ENCODE measurements at places on chromosomes 3 and 15.
A peak's percentile ranks its signal among the peaks of the same experiment; 100 is the strongest.

DNA sequence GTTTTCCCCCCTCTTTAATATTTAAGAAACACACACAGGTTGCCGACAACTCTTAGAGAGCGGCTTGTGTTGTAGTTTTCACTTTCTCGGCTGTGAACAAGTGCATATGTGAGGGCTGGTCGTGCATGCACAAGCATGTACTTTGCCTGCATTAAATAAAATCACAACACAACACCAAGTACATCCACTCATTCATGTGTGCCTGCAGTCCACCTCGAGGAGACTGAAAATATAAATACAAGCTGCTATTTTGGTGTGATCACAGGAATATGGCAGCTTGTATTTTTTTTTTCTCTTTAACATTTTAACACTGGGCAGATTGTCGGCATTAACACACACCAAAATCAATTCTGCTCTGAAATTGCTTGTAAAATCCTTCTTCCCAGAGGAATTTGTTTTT is 346.4 kb downstream of the TBC1D5 start:
- DNase-seq, result no peak

- no peak for DNase-seq
Measured at GRCh38 chr15:25733856-25734679, 129.1 kb downstream of the ATP10A start.

DNA sequence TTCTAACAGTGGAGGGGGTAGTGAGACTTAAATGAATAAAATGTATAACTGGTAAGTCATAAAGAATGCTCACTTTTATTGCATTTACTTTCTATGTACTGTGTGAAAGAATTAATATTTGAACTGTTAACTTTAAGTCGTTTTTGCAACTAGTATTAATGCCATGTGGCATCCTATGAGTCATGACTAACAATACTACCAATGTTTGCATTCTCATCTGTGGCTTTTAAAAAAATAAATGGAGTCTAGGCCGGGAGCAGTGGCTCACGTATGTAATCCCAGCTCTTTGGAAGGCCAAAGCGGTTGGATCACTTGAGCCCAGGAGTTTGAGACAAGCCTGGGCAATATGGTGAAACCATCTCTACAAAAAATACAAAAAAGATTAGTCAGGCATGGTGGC is 5.2 kb downstream of the C3orf49 start:
- DNase-seq, result no peak

DNA sequence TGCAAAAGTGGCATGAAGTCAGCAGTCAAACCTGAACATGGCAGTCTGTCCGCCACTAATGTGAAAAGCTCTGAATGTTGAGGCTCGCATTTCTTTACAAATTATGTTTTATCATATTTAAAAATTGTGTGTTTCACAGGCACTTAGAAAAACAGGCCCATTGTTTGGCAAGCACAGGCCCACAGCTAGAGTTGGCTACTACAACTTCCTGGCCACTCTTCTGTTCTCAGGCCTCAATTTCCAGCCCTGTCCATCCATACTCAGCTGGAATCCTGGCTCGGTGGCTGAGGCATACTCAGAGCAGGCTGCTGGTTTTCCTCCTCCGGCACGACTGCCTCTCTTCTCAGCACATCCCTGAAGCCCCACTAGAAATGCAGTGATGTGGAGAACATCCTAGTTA is 44.3 kb downstream of the C2CD4B start:
- DNase-seq, result no peak

DNA sequence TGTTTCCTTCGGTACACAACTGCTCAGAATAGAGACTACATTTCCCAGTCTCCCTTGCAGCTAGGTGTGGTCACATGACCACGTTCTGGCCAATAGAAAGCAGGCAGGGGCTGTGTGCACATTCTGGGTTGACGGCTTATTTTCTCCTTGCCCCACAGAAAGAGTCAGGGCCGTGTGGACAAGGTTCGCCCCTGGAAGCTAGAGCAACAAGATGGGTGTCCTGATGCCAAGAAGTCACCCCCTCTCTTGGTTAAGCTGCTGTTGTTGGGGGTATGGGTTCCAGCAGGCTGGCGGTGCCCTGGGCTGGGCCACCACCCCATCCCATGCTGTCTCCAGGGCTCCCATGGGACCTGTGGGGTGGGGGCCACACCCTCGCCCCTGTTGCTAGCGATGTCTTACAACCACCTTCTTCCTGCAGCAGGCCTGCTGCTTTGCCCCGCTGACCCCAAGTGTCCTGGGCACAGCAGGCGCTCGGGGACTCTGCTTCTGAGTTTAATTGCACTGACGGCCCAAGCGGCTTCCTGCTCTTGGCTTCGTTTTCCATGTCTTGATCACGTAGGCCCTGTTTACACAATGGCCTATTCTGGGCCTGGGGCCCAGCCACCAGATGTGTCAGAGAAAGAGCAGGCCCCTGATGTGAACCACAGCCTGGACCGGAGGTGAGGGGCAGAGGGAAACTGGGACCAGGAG is 24.9 kb downstream of the ABTB1 start:
- peak; percentile 69 for DNase-seq

GRCh38 chr3:108818404-108818803 is 4.2 kb upstream of the TRAT1 start:
- DNase-seq, result peak; percentile 57

DNA sequence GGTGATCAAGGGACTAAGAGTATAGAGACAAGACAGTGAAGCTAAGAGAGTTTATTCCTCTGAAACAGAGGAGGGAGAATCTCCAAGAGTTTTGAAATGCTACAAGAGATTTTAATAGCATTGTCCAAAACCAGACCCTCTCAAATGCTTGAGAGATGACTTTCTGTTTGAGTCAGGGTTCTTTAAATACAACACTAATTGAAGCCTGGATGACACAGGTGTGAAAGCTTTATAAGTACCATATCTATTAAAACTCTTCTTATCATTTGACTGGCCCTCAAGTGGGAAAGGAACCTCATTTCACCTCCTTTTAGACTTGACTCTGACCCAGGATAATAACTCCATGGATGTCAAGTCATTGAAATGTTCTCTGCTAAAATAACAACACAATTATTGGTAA is 5.6 kb downstream of the COL8A1 start:
- no peak for DNase-seq

- DNase-seq, result no peak
Measured at GRCh38 chr3:143363949-143364348, 244.4 kb downstream of the CHST2 start.

DNA sequence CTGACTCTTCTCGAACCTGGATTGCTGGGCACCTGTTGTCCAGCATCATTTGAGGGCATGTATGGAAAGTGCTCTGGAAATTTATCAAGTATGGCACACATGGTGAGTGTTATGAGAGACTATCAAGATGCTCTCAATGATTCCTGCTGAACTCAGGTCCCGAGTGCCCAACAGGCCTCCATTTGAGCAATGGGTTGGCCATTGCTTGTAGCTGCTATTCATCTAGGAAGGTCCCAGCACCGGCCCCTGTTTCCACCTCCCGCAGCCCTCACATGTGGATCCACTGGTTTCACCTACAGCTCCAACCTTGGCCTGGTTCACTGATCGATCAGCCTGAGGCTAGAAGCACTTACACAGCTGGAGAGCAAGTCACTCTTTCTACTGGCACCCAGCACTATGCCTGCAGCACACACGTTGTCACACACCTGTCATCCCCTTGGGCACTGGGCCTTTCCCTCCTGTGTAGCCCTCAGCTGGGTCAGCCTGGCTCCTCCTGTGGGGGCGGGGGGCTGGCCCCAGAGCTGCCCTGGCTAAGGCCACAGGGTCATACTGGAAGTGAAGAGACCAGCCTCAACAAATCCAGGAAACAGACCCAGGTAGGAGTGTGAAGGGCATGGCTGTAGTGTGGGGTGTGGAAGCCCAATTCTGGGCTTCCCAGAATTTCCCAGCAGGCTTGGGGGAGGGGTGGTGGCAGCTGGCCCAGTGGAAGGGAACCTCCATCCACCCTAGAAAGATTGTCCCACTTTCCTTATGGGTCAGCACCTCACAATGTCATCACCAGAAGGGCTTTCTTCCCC is 41.7 kb upstream of the SMAD3 start:
- DNase-seq, result no peak

- no peak for DNase-seq
Measured at GRCh38 chr15:47300596-47300995, 416.7 kb upstream of the SEMA6D start.

- DNase-seq, result no peak
Measured at GRCh38 chr15:85120351-85121113, 138.9 kb downstream of the PDE8A start.

DNA sequence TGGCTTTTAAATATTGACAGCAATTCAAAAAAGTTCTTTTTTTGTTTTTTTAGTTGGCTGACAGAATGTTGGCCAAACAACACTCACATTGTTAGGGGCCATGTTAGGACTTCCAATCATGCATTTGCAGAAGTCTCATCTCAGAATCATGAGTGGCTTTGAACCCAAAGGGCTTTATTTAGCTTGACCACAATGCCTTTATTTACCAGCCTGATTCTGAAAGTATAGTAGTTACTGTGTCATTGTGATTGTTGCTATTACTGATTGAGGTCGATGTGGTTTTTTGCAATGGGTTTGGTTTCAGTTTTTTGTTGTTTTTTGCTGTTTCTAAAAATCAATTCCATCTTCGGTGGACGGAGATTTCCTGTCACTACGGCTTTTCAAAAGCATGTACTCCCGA is 7.2 kb downstream of the GLDN start:
- no peak for DNase-seq

- DNase-seq, result peak; percentile 47
Measured at GRCh38 chr3:188979248-188979647, 192.5 kb upstream of the TPRG1 start.

- DNase-seq, result no peak
Measured at GRCh38 chr3:21954709-21955108, 203.7 kb upstream of the ZNF385D start.

GRCh38 chr3:109071350-109072142 is 46.4 kb downstream of the MORC1 start:
- DNase-seq, result peak; percentile 6

GRCh38 chr3:13542142-13542541 is 6.8 kb upstream of the FBLN2 start:
- DNase-seq, result no peak

DNA sequence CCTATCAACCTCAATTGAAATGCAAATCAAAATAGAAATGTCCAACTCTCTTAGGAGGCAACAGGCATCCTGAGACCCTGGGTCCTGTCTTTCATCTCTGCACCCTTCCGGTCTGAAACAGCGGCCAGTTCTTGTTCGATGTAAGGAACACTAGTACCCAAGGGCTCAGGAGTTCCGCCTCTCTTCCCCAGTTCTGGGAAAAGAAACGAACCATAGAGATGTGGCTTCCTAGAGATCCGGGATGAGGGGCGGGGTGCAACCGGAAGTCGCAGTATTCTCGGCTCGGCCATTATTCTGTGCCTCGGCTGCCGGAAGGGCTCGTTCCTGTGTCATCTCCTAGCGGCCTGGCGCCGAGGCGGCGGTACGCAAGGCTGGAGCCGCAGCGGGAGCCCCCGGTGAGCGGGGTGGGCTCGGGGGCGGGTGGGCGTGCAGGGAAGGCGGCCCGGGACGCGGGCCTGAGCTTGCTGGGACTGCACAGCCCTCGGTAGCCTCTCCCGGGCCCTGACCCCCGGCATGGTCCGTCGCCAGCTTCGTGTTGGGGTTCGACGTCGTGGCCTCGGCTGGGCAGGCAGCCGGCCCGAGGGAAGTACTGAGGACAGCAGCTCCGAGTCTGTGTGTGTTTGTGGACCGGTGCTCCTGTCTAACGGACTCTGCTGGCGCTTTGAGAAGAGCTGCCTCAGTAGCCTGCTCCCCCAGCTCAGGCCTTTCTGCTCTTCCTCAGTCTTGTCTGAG is at the start of gene ZNF197:
ZNF197 (plus strand) TSS at position 288 of the 732 bp plus-strand sequence. CDS start 4,119 bp downstream, outside the sequence.
- DNase-seq, result peak; percentile 84

GRCh38 chr15:69813881-69814280 is 283.8 kb downstream of the TLE3 start:
- no peak for DNase-seq

DNA sequence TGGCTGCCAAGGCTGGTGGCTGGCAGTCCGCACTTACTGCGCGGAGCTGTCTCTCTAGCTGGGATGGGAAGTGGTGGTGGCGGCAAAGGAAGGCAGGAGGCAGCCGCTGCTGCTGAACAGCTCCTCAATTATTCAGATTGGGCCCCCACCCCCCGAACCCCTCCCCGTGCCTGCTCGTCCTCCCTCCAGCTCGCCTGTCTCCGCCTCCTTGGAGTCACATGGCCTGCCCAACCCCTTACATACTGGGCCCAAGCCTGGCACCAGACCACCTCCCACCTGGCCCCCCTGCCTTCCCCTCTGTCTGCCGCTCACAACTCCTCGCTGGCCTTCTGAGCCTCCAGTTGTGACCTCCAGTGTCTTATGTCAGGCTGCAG is at the start of gene SLC7A14:
SLC7A14 (minus strand) TSS at position 139 of the 374 bp plus-strand sequence. CDS start 59,139 bp downstream, outside the sequence.
- DNase-seq, result no peak

GRCh38 chr15:52221730-52222129 is 30.5 kb upstream of the GNB5 start:
- DNase-seq, result no peak

GRCh38 chr3:59310736-59311135 is 260.9 kb upstream of the CFAP20DC start:
- no peak for DNase-seq

DNA sequence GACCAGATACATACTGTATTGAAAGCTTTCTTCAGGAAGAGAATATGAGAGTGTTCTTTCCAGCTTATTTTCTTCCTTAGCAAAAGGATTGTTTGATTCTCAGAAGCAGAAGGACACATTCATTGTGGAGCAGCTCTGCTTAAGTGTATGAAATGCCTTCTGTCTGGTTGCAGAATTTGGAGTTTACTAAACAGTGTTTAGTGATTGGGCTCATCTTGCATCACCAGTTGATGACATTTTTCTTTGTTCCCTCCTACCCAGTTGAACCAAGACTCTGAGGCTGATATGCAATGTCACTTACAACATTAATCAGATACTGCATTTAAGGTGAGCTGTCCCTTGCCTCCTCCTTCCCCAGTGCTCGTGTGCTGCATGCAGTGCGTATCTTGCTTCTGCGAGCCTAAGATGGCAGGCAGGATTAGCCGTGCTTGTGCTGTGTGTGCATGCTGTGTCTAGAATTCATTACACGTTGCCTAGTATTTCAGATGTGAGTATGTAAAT is 18.4 kb downstream of the ZBTB38 start:
- DNase-seq, result no peak

DNA sequence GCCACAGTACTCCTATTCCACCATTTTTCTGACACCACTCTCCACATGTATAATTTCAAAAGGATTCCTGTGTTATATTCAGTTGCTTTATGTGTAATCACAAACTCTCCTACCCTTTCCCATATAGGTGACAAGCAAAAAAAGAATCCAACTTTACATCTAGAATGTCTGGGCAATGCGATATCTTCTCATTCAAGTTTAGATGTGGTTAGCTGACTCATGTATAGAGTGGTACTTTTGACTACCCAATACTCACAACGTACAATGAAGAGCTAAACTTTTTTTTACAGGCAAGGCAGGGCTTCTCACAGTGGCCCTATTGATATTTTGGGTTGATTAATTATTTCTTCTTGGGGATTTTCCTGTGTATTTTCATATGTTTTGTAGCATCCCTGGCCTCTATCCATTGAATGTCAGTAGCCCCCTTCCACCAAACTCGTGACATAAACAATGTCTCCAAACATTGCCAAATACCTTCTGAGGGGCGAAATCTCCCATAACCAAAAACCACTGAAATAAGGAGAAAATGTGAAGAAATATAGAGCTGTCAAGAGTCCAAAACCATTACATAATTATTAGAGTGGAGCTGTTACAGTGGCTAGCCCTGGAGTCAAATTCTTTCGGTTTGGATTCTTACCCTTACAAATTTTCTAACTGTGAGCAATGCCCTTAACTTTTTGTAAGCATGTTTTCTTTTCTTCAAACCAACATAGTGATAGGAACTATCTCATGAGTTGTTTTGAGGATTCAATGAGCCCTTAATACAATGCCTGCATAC is 342.6 kb downstream of the NSUN3 start:
- no peak for DNase-seq

All from HAP-1 (cell line).